NCI-H1048 (cell line): ENCODE measurements at places on chromosomes 6 and 20.

- DNase-seq, result no peak
Observed at GRCh38 chr6:23349521-23350147, 776.4 kb upstream of the NRSN1 start.

GRCh38 chr6:162532283-162533008 lies 195.1 kb downstream of the PRKN start:
- no peak for DNase-seq

DNA sequence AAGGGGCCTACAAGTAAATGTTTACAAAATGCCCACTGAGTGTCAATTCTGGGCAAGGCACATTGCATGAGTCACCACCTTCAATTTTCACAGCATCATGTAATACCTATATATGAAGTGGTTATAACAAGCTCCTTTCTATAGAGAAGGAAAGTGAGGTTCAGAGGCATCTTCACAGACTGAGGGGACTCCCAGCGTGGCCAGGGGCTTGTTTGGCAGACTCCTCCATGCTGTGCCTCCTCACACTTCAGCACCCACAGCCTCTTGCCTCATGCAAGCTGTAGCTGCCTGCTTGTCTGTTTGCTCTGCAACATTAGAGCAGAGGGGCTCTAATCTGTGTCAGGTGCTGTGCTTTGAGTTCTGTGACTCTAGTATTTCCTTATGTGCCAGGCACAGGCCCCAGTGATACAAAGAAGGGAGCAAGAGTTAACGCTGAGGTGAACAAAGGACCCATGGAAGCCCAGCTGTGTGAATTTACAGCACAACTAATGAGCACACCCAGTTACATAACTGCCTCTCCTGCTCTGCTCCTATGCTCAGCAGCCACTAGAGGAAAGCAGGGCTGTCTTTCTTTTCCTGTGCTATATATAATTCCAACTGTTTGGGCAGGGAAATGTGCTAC lies 72.3 kb downstream of the ZHX3 start:
- DNase-seq, result no peak

- DNase-seq, result no peak
Observed at GRCh38 chr20:19815553-19815991, 57.5 kb downstream of the RIN2 start.

GRCh38 chr6:97097068-97098047 lies 172.8 kb downstream of the KLHL32 start:
- no peak for DNase-seq

GRCh38 chr20:21518292-21518991 lies 4.6 kb upstream of the NKX2-2 start:
- DNase-seq, result no peak

DNA sequence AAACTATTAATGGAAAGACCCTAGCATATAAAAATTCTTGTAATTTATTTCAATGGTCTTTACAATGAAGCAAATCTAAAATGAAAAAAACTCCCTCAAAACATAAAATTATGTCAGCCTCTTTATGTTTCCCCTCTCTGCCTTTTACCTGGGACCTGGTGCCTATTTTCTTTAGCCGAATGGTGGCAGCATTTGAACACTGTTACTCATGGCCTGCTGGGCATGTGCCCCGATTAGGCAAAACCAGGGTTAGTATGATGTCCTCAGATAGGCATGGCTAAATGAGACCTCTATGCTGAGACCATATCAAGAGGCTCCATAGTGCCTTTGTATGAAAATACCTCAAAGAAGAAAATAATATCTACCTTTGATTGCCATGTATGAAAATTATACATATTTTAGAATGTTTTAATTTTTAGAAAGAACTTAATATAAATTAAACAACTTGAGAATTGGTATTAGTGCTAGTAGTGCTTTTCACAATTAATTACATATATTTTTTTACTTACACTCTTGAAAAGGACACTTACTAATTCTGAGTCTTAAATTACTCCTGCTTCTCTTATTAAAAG lies 22.5 kb upstream of the C6orf58 start:
- DNase-seq, result peak; percentile 27

- no peak for DNase-seq
Observed at GRCh38 chr20:50354721-50355589, 155.2 kb upstream of the PTPN1 start.

GRCh38 chr20:32972181-32973076 lies 31.8 kb downstream of the SUN5 start:
- no peak for DNase-seq

- no peak for DNase-seq
Observed at GRCh38 chr6:121093928-121094327, 240.4 kb downstream of the TBC1D32 start.

- no peak for DNase-seq
Observed at GRCh38 chr20:6940048-6940447, 172.6 kb downstream of the BMP2 start.

DNA sequence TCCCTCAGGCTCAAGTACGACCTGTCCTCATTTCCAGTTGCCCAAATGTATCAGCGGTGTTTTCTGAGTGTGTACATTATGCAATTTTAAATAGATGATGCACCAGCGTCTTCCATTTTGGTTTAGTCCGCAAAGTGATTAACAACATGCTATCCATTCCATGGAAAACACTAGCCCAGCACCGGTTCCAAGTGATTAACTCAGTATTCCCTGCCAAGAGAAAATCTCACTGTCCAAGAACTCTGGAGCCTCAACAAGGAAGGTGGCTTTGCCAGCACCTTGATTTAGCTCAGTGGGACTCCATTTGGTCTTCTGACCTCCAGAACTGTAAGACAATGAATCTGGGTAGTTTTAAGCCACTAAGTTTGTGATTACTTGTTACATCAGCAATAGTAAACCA lies 107.2 kb downstream of the FOXC1 start:
- DNase-seq, result no peak

DNA sequence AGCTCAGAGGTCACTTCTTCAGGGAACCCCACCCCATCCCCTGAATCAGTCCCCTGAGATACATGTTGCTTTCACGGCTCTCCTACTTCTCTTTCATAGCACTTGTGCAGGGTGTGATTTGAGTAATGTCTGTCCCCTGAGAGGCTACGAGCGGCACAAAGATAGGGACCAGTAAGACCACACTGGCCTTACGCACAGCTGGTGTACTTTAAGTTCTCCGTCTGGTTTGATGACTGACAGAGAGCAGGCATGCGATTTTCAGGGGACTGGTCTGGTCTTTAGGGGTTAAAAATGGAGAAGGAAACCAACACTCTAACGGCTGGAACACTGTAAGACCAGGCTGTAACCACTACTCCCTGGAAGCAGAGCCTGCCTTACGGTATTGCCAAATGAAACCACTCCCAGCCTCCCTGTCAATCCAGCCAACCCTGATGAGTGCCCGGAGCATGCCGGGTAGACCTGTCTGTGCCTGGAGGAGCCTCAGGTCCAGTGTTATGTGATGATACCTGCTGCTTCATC lies 47.1 kb downstream of the ELMO2 start:
- no peak for DNase-seq

- DNase-seq, result no peak
Observed at GRCh38 chr6:74467533-74468215, 738.2 kb downstream of the COL12A1 start.

GRCh38 chr6:8556370-8557013 lies 121.1 kb upstream of the SLC35B3 start:
- DNase-seq, result no peak

DNA sequence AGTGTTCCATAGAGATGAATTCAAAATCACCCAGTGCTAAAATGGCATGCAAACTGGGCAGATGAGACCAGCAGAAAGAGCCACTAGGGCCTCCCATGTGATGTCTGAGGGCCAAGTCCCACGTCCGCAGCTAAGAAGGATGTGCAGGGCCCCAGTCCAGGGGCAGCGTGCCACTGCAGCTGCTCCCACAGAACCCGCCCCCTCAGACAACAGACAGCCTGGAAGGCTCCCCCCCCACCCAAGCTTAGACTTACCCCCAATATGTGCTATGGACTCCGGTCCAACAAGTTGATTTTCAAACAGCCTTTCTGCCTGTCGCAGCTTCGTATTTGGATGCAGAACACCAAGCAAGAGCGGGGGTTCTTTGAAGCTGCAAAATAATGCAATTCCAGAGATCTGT lies 14.0 kb downstream of the APMAP start:
- DNase-seq, result no peak

DNA sequence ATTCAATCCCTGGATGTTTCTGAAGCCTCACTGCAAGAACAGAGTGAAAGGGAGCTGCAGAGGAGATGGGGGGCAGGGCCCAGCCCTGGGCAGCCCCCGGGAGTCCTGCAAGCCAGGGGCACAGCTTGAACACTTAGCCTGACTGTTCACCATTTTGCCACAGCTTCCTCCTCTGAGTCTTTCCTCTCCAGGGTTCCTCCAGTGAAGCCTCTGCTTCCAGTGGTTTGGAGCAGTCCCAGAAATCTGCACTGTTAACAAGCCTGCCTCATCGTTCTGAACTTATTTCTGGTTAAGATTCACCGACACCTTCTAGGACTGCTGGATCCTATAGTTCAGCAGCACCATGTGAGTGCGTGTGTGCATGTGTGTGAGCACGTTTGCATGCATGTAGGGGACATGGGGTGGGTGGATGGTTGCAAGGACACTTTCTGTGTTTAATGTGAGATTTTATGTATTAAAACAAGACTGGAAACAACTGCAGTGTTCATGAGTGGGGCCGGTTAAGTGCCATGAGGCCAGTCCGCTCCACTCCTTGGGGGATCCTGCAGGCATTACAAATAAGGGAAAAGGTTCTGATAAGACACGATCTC lies 24.6 kb downstream of the CEBPB start:
- no peak for DNase-seq

DNA sequence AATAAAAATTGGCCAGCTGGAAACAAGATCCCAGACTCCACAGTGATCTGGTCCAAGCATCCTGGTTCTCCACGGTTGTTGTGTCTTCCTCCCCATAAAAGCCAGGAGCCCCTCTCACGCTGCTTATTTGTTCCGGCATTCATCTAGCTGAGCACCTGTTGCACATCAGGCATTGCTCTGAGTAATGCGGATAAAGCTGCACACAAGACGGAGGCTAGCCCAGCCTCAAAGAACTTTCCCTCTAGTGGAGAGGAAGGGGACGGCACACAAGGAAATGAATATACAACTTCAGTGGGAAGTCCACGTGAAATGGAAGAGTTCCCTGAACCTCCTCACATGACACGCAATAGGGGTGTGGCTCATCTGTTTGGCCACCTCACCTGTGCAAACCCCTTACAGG lies 30.3 kb upstream of the NXT1 start:
- no peak for DNase-seq

DNA sequence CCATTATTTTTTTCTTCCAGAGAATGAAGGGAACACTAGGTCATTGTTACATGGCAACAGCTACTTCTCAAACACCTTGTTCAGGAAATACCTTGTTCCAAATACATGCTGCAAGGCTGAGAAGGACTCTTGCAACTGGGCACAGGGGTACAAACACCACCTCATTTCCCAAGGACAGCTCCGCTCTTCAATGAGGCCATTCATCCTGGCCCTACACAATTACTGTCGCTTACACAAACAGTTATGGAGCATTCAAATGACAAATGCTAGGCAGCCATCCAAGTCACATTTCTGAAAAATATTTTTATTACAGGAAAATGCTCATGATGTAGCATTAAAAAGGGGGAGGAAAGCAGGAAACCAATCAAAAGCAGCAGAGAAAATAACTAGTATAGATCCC lies 611.9 kb downstream of the DHX35 start:
- no peak for DNase-seq

DNA sequence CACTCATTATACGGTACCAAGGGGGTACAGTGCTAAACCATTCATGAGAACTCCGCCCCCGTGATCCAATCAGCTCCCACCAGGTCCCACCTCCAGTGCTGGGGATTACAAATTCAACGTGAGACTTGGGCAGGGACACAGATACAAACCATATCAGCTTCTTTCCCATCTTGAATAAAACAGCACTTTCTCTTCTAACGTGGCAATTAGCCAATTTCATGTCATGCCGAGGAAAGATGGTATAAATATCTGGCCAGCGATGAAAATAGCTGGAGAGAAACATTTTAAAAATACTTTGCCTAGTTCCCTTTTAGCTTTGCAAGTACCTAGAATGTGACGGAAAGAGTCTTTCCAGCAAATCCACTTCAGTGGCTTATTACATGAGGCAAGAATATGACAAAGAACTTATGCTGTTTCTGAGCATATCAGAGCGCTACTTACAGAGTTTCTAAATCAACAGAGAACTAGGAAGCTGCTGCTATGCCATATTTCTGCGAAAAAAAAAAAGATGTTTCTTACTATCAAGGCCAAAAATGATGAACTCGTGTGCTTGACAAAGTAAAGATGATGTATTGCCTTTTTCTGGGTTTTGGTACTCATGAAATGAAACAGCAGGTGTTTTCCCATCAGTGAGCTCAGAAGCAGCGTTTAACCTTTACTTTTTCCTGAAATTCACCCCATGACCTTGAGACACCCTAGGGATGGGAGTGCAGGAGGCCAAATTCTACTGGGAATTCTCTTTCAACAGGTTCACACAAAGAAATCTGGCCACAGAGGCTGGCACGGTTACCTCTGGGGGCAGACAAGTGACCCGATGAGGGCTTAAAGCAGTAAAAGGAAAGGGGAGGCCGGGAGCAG lies 37.9 kb downstream of the AGPAT4 start:
- no peak for DNase-seq

DNA sequence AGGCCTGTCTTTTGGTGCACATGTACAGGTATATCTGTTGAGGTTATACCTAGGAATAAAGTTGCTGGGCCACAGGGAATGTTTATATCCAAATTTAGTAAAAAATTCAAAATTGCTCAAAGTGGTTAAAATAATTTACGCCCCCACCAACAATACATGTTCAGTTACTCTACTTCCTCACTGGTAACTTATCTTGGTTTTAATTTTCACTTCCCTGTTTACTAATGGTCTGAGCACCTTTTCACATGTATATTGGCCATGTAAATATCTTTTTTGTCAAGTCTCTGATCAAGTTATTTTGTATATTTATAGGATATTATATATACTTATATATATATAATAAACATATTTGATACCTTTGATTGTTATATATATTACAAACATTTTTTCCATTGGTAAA lies 9.7 kb downstream of the PDE7B start:
- no peak for DNase-seq

DNA sequence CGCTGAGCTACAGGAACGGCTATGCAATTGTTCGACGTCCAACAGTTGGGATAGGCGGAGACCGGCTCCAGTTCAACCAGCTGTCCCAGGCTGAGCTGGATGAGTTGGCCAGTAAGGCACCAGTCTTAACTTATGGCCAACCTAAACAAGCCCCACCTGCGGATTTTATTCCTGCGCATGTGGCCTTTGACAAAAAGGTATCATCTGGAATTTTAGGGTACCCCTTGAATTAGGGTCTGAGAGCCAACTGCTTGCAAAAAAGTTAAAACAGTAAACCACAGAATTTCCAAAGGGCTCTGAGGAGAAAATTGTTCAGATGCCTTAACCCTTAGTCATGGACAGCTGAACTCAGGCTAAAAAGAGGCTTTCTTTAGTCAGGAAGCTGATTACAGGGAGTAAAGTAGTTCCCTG lies 3.8 kb downstream of the EFHC1 start:
- DNase-seq, result no peak
